ENCODE measurements at places on chromosomes 7 and 10.

- DNase-seq: no peak
Observed at GRCh38 chr10:34721208-34721840, 93.8 kb downstream of the PARD3 start.

- DNase-seq: no peak
Observed at GRCh38 chr7:27139334-27140125, 4.0 kb downstream of the HOXA5 start.

GRCh38 chr10:131129544-131129943 lies 182.0 kb downstream of the TCERG1L start:
- no peak for DNase-seq

GRCh38 chr10:33478675-33479125 lies 144.2 kb upstream of the NRP1 start:
- DNase-seq: no peak

GRCh38 chr10:130171196-130171595 lies 35.0 kb downstream of the GLRX3 start:
- no peak for DNase-seq

DNA sequence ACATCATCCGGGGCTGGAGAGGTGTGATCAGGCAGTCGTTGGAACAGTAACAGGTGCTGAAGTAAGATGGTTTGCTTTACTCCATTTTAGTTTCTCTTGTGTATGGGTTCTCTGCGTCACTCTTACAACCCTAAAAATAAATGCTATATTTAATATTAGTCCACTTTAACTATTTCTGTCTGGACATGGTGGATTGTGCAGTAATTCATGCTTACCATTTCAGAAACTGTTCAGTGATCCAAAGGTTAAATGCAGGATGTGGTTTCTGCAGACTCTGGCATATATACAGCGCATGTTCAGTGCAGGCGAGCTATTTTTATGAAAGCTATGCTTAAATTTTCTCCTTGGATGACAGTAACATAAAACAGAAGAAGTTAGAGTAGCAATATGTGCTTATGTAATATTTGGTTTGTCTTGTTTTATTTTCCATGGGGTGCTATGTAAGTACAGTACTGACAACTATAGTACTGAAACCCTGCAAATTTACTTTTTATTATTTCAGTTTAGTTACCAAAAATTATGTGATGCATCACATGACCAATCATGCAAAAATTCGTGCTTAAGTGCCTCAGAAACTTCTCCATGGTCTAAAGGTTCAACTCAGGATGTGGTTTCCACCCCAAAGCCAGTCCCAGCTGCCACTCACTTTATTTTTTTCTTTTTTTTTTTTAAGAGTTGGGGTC lies 46.6 kb upstream of the GRID1 start:
- peak; percentile 96 for DNase-seq

DNA sequence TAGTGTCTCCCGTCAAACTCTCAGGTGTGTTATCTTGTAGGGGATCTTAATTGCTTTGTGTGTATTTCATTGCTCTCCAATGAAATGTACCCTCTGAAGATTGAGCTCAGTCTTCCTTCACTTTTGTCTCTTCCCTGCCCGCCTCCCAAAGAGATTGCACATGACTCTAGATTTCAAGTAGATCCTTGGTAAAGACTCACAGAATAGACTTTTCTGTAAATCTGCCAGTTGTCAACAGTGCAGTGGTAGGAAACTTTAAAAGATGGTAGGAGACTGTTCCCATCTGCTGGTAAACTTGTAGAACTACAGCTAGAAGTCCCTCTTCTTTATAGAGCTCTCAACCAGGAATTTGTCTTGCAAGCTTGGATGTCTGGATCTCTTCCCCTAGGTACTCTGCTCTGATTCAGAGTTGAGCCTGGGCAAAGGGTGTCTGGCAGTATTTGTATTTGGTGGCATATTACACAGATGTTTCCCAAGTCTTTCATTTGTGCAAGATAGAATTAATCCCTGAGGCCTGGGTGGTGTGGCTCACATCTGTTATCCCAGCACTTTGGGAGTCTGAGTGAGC lies 9.6 kb downstream of the CCL26 start:
- peak; percentile 83 for DNase-seq

DNA sequence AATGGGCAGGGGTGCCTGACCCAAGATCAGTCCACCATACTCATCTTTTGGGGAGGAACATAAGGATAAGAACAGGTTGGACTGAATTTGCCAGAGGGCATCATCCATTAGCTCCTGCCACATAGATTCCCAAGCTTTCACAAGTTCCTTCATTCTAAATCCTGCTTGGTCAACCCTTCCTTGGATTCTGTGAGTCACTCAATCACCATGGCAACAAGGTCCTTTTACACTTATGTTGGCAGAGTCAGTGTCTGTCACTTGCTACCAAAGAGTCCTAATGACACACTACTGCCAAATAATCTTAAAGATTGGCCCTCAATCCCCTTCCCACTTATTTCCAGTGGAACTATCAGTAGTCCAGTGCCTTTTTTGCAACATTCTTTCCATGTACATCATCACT lies 5.0 kb upstream of the LGI1 start:
- DNase-seq: no peak

DNA sequence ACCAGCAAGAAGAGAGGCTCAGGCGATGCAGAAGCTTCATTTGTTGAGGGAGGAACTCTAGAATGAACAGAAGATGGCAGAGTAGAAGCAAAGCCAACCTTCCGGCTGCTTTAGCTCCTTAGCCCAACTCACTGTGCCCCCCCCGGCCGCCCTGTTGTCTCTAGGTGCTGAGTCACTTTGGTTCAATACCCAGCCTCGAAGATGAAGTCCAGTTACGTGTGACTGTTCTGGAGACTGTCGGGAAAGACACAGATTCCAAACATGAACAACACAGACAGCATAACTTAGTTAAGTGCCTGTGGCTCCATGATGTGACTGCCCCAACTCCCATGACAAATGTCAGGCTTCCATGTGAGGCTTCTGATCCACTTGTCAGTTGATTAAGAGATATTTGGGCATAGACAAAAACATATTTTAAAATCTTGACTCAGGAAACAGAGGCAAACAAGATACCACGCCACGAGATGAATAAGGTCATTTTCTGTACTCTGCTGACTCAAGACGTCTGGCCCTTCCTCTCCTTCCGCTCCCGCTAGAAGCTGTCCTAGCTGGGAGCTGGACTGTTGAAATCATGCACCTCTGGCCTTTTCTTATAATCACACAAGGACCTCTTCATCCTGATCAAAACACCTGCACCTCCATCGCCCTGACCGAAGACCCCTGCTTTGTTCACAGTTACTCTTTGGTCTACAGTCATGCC lies 199.3 kb downstream of the FRMD4A start:
- no peak for DNase-seq

DNA sequence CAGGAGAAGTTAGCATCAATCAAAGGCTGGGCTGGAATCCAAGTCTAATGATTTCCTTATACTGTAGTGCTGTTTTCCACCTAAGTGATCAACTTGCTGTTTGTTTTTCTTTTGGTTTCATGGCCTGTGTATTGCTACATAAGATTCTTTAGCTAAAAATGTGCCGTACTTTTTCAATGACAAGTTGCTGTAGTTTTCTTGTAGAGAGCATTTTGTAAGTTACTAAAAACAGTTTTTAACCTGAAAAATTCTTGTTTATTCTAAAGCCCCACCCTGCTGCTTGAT lies 1.3 kb downstream of the HELLS start:
- peak; percentile 42 for DNase-seq

DNA sequence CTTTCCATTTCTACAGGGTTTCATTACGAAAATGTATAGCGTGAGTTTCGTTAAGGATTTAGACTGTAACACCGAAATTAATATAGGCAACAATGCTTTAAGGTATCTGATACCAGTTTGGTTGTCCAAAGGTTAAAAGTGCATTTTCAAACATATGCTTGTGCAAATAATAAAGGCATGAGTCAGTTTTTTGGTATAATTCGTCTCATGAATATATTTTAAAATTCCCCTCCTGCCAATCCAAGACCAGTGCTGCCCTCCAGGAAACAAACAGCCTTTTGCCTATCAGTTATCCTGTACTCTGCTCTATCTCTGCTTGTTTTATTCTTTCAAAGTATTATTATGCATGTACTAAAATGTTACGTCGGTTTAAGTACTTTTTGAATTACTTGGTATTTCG lies 2.0 kb downstream of the LCOR start:
- no peak for DNase-seq

DNA sequence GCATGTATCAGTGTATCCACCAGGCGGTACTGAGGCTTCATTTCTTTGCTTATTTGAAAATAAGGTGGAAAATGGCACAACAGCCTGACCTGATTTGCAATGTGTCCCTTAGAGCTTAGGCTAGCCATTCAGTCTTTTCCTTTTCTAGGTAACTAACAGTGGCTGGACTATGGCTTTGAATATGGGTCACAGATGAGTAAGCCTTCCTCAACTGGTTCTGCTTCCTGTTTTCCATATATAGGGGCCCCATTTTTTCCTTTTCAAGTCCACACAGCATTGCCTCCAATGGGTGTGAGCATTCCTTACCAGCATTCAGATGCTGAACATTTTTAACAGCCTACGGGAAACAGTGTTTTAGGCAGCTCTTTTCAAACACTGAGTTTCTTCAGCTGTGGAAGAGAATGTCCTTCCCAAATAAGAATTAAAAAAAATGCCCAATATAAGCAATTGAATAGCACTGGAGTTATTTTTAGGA lies 3.9 kb upstream of the ITGB1 start:
- peak; percentile 44 for DNase-seq

GRCh38 chr10:105585753-105586152 lies 944.7 kb downstream of the SORCS3 start:
- DNase-seq: no peak

GRCh38 chr7:17633067-17633466 lies 307.2 kb downstream of the SNX13 start:
- DNase-seq: no peak
